ENCODE measurements at places on chromosomes 7 and 10. TPM values are rescaled to one million over a fixed set of nuclear protein-coding genes. Genes with fewer than 3 reads are reported as not detected.
A peak's percentile ranks its signal among the peaks of the same experiment; 100 is the strongest.

DNA sequence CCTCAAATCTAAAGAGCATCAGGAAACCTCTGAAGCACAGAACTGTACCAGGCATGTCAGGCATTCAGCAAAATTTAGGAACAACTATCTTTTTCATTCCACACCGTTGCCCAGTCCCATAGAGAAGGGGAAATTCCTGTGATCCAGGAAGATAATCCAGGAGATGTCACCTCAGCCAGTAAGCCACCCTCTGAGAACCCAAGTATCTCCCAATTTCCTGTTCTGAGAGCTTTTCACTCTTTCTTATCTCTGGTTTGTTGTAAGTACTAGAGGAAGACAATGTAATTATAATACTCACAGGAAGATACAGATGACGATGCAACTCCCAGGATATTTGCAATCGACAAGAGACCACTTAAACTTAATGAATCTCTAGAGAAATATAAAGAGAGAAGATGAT lies 97.1 kb downstream of the TSPAN12 start:
- DNase-seq, result no peak

- no peak for DNase-seq
These were observed 120.2 kb downstream of the FAM53B start for GRCh38 chr10:124624006-124624405.

DNA sequence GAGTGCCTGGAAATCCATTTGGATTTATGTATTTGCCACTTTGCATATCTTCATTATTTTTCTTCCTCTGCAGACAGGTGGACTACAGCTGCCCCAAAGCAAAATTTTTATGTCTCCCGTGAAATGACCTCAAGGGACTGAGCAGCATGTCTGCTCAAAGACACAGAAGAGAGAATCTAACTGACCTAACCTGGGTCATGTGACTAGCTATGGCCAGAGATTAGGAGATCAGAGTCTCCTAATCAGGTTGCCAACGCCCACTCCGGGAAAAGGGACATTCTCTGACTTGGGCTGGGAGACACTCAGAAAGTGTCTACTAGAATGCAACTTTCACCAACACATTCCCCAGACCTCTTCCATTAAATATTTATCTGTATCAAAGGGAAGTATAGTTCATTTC lies 2.5 kb upstream of the BAMBI start:
- no peak for DNase-seq

GRCh38 chr10:70940834-70941568 lies 52.6 kb upstream of the PCBD1 start:
- no peak for DNase-seq

GRCh38 chr7:31962246-31962645 lies 108.0 kb downstream of the PDE1C start:
- DNase-seq, result no peak

GRCh38 chr10:69757553-69758309 lies 44.0 kb upstream of the COL13A1 start:
- peak; percentile 74 for DNase-seq

DNA sequence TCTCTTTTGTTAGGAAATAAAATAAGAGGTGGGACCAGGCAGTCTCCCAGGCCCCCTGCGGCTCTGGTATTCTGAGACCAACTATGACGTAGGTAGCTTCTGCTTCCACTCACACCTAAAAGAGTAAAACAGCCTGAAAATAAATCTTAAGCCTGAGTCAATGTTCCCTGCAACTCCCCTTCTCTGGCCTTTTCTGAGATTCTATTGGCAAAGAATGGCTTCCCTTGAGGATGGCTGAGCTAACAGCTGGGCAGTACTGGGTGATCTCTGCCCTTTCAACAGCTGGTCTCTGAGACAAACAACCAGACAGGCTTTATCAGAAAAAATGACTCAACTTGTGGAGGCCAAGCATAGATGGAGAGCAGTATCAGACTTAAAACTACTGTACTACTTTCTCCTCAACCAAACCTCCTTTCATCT lies 58.7 kb downstream of the CREB3L2 start:
- peak; percentile 37 for DNase-seq

DNA sequence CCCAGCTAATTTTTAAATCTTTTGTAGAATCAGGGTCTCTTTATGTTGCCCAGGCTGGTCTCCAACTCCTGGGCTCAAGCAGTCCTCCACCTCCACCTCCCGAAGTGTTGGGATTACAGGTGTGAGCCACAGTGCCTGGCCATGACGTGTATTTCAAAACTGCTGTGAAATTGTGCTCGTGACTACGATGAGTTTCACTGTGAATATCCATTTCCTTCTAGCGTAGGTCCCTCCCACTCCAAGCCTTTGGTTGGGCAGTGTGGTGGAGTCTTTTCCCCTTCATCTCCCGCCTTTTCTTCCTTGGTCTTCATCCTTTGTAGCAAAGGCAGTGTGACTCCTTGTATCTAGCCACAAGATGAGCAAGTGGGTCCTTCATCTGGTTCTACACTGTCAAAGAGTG lies 56.2 kb downstream of the CUL1 start:
- DNase-seq, result no peak

Gene CCDC126
- total RNA-seq, result 10.9 TPM

GRCh38 chr10:86077871-86078638 lies 288.5 kb downstream of the GRID1 start:
- DNase-seq, result no peak

GRCh38 chr10:122954731-122955050 lies 664 bp upstream of the C10orf88 start:
- DNase-seq, result peak; percentile 25

GRCh38 chr10:25047088-25047487 lies 30.7 kb downstream of the THNSL1 start:
- DNase-seq, result no peak

Gene MBLAC1
- total RNA-seq, result 2.7 TPM

DNA sequence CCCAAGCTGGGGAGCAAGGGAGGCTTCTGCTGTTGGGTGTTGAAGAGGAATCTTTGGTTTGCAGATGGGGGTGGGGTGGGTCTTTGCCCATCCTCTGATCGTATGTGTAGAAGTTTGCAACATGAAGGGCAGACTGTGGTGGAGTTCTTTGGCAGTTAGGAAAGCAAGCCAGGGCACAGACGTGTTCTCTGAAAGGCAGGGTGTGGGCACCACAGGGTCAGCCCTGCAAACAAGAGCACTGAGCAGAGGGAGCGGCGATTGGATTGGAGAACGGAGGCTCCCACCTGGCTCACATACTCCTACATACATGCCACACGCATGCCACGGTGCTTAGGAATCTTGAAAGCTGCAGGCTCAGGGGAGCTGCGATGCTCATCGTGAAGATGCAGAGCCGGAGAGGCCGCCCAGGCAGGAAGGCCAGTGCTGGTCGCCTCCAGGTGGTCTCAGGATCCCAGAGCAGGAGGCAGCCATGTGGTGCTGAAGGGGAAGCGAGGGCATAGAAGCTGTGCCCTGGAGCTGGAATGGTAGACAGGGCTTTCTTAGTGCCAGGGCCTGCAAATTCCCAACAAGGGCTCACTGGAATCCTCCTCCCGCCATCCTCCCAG lies 149.0 kb downstream of the MGMT start:
- no peak for DNase-seq

GRCh38 chr7:35652124-35652523 lies 42.8 kb downstream of the HERPUD2 start:
- no peak for DNase-seq

Gene CDHR1
- 1.2 TPM for total RNA-seq

Gene GRK5
- 60.1 TPM for total RNA-seq

- no peak for DNase-seq
These were observed 116.3 kb upstream of the SHH start for GRCh38 chr7:155928583-155928982.

GRCh38 chr7:82388138-82388537 lies 55.4 kb downstream of the CACNA2D1 start:
- DNase-seq, result no peak
